Bronchial smooth muscle cell (primary cell): ENCODE measurements at places on chromosomes 2 and 18. TPM values are rescaled to one million over a fixed set of nuclear protein-coding genes. Genes with fewer than 3 reads are reported as not detected.

COBLL1 gene
- 1.1 and 2.5 TPM in 2 replicates for total RNA-seq

CHRNG gene
- total RNA-seq: not detected in 2 replicates

ATL2 gene
- total RNA-seq: 45.7 and 55.0 TPM in 2 replicates

POU3F3 gene
- not detected in 2 replicates for total RNA-seq

NT5DC4 gene
- not detected in 2 replicates for total RNA-seq

TXNDC2 gene
- total RNA-seq: 0.16 TPM in 1 of 2 replicates, not detected in the other
